ENCODE measurements at places on chromosomes 11 and 22. TPM values are rescaled to one million over a fixed set of nuclear protein-coding genes. Genes with fewer than 3 reads are reported as not detected.

Gene CNTN5
- total RNA-seq: not detected

Gene MSANTD2
- total RNA-seq: 12.4 TPM

Gene WT1
- 3.1 TPM for total RNA-seq

Gene ROBO4
- 16.2 TPM for total RNA-seq

Gene ISX
- total RNA-seq: not detected

Gene FGF3
- total RNA-seq: not detected

Gene KCNJ11
- not detected for total RNA-seq

Gene MS4A8
- total RNA-seq: not detected

Gene GLB1L2
- 10.7 TPM for total RNA-seq

Gene C11orf21
- total RNA-seq: 0.29 TPM

Gene SPINDOC
- 25.8 TPM for total RNA-seq

Gene ME3
- 27.5 TPM for total RNA-seq

Gene TMEM45B
- not detected for total RNA-seq

Gene GVQW3
- total RNA-seq: 0.50 TPM

Gene KRTAP5-7
- total RNA-seq: not detected

DNA sequence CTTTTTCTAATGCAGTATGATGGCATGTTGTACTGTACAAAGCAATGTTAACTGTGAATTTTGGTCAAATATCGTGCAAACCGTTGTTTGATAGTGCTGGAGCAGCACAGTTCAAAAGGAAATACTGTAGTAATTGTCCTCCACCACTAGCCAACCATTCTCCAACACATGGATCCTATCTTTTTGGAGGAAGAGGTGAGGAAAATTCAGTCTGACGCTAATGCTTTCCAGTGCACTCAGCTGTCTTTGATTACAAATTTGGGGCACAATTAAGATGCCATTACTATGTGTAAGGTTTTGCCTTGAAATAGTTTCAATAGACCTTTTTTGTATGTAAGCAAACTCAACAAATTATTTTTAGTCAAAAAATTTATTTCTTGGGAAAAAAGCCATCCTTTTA, 240.5 kb upstream of the CCDC179 start:
- DNase-seq: no peak

DNA sequence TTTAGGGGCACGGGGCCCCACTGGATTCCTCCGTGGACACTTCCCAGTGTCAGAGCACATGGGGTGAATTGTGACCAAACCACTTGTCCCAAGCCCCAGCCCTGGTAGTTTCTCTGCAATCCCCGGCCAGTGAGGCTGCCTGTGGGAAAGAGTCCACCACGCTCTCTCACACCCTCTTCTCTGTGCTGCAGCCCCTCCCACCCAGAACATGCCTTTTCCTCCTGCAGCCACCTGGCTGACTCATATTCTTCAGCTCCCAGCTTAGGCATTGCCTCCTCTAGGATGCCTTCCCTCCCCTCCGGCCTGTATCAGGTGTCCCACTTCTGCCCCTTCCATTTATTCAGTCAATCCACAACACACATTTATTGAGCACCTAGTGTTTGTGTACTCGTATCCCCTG, 5.4 kb upstream of the RPS6KB2 start:
- DNase-seq: no peak

- DNase-seq: no peak
Measured at GRCh38 chr11:117843666-117844484, 19.3 kb upstream of the FXYD2 start.

GRCh38 chr22:20036084-20036482, 15.2 kb downstream of the TANGO2 start:
- DNase-seq: no peak

GRCh38 chr11:44870181-44870580, 80.5 kb downstream of the TP53I11 start:
- no peak for DNase-seq

GRCh38 chr11:45161252-45162063, 15.0 kb downstream of the PRDM11 start:
- no peak for DNase-seq

- peak; percentile 88 for DNase-seq
Measured at GRCh38 chr11:5689551-5689983, at the start of gene TRIM22. Gene TRIM22, plus strand, starts transcription at chr11:5689790. Its CDS starts 6,443 bp downstream, at chr11:5696233.

DNA sequence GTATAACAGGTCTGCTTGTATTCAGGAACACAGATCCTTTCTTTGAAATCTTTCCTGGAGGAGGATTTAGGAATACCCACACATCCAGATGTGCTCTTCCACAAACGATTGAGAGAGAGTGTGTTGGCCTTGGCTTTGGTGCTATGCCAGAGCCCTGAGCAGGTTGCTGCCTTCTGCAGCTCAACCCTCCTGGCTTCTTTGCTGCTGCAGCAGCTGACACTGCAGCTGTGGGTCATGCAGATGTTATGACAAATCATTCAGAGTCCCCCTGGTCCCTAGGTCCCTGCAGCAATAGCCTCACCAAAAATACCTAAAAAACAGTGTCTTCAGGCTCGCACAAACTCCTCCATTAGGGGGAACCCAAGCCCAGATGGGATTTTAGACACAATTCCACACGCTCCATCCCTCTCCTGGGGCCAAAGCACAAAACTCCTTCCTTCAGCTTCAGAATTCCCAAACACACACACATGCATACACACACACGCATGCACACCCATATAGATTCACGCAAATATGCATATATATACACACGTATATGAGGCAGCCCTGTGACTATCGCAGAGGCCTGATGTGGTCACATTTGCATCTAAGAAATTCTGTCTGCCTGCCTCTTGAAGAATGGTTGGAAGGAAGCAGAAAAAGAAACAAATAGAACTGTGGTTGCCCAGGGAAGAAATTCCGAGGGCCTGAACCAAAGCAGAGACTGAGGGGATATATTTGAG, 35.4 kb downstream of the SLN start:
- peak; percentile 81 for DNase-seq

DNA sequence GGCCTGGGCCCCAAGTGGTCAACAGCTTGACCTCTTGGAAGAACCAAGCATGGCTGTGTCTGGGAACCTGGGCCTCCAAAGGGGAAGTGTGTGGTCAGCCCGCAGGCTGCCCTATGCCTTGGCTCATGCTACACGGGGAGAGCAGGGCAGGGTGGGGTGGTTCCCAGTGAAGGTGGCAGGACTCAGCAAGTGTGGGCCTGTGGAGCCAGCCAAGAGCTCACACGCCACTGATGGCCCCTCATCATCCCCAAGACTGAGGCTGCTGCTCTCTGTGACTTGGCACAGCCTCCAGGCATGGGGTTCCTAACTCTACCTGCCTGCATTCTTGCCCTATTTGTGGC, 15.9 kb upstream of the DGCR8 start:
- no peak for DNase-seq

GRCh38 chr11:117333917-117334316, 6.3 kb downstream of the CEP164 start:
- no peak for DNase-seq

- no peak for DNase-seq
Measured at GRCh38 chr11:128830290-128831173, 36.6 kb downstream of the KCNJ1 start.

GRCh38 chr11:26958702-26959049, 35.2 kb upstream of the FIBIN start:
- DNase-seq: no peak

DNA sequence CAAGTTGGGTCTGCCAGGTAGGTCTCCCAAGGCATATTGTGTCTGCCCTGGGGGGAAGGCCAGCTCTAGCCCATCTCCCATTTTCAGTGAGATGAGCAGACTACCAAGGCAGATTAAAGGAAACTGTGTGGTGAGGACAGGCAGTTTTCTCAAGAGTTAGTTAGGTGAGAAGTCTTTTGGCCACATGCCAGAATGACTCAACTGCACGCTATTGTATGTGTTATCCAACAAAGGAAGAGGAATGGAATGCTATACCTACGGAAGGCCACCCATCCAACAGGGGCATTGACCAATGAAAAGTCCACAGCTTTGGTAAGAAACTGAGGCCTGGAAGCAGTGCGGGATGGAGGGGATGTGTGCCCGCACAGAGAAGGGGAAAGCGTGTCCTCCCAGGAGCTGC, 941.7 kb downstream of the NTM start:
- no peak for DNase-seq

DNA sequence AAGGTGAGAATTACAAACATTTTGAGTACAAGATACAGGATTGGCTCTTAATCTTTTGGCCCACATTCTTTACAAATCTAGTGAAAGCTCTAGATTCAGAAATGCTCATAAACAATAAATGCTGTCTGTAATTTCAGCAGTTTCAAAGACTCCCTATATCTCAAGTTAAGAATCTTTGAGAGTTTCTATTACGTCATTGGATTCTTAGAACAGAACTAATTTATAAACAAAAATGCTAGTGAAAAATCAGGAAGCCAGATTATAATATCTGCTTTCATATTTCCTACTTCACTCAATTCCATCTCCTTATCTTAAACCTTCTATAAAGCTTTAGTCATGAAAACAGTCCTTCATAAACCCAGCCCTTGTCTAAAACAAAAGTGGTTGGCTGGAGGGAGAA, 32.1 kb downstream of the CTSC start:
- no peak for DNase-seq

DNA sequence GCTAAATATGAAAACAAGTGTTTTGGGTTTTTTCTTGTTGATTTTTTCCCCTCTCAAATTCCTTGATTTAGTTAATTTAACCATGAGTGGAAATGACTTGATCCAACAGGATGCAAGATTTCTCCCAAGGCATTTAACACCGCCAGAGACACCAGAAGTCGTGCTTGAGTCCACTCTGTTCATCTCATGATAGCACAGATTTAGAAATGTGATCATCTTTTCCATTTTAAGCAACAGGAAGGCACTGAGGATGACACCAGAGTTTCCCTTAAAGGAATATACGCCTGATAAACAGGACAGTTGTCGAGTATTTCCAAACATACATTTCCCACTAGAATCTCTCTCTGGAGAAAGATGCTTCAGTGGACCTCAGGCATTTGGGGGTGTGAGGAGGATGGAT, 318.7 kb downstream of the CADM1 start:
- no peak for DNase-seq

DNA sequence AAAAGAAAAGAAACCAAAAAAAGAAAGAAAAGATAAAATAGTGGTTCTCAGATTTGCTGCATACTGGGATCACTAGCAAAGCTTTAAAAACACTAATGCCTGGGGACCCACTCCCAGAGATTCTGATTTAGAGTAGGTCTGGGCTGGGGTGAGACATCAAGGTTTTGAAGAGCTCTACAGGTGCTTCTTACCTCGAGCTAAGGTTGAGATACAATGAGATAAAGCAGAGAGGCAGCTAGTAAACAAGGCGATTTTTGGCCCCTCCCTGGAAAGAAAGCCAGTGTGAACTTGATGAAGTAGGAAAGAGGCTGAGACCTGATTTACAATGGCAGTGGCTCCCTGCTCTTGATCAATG, 327.6 kb upstream of the CCDC90B start:
- no peak for DNase-seq

DNA sequence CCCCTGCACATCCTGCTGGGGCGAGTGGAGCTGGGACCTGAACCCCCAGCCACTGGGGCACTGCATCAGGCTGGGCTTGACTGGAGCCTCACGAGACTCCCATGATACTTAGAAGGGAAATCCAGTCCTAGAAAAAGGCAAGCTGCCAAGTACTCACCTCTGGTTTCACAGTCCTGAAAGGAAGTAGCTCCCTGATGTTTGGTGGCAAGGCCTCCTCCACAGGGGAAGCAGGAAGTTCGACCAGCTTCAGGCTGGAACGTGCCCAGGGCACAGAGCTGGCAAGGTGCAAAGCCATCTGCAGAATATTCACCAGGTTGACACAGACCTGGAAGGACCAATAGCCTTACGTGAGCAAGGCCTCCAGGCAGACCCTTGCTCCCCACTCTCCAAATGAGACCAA, 26.8 kb upstream of the NRIP3 start:
- no peak for DNase-seq

DNA sequence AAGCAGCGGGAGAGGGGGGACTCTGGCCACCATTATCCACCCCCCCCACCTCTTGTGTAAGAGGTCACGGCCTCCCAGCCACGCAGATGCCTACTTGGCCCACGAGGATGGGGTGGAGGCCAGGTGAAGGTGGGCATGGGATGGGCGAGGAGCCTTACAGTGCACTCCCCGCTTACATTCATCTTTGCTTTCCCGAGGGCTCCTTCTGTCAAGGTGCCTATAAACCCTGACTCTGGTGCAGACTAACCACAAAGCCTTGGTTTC, 13.1 kb downstream of the NPTXR start:
- DNase-seq: no peak

DNA sequence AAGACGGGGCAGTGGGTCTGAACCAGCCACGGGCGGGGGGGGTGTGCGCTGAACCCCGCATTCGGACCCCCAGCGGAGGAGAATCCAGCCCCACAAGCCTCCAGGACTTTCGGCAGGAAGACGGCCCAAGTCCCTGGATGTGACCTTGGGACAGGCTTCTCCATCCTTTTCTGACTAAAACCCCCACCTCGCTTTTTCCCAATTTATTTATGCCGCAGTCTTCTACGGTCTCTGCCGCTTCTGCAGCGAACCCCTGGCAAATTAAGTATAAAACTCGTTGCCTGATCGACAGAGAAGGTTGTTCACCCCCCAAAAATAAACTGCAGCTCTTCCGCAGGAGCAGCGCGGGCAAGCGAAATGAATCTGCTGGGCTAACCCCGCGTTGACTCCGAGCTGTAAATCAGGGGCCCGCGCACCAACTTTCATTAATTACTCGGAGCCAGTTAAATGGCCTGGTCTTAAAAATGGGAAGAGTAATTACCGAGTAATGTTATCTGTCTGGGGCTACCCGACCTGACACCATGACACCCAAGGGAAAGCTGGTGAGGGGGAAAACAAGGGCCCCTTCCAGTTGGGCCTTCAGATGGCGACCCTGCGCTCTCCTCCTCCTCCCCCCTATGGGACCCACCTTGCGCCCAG, 6.6 kb downstream of the WT1 start:
- DNase-seq: no peak

DNA sequence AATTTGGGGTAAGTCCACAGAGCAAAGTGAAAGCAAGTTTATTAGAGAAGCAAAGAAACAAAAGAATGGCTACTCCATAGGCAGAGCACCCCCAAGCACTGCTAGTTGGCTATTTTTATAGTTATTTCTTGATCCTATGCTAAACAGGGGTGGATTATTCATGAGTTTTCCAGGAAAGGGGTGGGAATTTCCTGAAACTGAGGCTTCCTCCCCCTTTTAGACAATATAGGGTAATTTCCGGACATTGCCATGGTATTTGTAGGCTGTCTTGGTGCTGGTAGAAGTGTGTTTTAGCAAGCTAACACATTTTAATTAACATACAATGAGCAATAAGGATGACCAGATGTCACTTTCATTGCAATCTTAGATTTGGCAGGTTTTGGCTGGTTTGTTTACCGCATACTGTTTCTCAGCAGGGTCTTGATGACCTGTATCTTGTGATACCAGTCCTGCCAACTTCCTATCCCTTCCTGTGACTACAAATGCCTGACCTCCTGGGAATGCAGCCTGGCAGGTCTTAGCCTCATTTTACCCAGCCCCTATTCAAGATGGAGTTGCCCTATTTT, 937 bp upstream of the C1QTNF6 start:
- DNase-seq: no peak

GRCh38 chr11:67352546-67353316, 615 bp downstream of the POLD4 start:
- DNase-seq: no peak
